Mesangial cell (primary cell): ENCODE measurements at places on chromosomes 7 and 10. TPM values are rescaled to one million over a fixed set of nuclear protein-coding genes. Genes with fewer than 3 reads are reported as not detected.

The FIGNL1 gene
- total RNA-seq = 4.2 and 32.3 TPM in 2 replicates

The EN2 gene
- not detected in 2 replicates for total RNA-seq

The GBX1 gene
- total RNA-seq = not detected in 2 replicates

The GALNT17 gene
- under 0.01 and 0.13 TPM in 2 replicates for total RNA-seq

The SLC26A3 gene
- total RNA-seq = not detected in 2 replicates

The SAMD8 gene
- total RNA-seq = 7.8 and 13.1 TPM in 2 replicates

The GALNT11 gene
- 24.0 and 39.2 TPM in 2 replicates for total RNA-seq

The FRAT1 gene
- 1.3 and 3.2 TPM in 2 replicates for total RNA-seq
